ENCODE measurements at places on chromosomes 3 and 15.
A peak's percentile ranks its signal among the peaks of the same experiment; 100 is the strongest.

DNA sequence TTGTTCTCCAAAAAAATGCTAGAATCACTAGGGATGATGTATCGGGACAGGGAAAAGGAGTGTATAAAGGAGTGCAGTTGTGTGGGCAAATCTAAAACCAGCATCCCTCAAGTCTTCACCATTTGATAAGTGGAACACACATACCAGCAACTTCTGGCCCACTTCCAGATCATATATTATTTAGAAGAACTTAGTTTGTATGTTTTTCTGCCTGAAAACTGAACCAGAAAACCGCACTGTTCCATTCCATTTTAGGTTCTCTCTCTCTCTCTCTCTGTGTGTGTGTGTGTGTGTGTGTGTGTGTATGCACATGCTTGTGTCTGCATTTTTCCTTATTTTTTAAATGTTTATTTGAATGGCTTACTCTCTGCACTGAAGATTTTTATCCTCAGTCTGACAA lies 93.5 kb downstream of the SERPINI1 start:
- no peak for DNase-seq

- no peak for DNase-seq
These were observed 894 bp upstream of the CCNL1 start for GRCh38 chr3:157160658-157161424.

DNA sequence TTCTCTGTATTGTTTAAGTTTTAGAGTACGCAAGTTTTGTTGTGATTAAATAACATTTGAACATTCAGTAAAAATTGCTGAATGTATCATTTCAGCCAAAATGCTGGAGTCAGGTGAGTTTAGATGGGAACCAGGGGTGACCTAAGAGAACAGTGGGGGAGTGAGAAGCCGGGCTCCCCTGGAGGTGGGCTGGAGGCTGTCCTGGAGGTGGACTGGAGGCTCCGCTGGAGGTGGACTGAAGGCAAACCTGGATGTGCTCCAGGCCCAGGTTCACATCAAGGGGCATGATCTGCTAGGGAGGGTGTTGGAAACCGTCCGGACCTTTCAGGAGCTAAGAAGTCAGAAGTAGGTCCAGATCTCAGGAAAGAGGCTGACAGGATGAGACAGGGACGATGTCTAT lies 23.7 kb downstream of the DNAJB8 start:
- no peak for DNase-seq

- DNase-seq: no peak
These were observed 167.1 kb upstream of the WNT5A start for GRCh38 chr3:55654123-55654760.

GRCh38 chr3:33658991-33659848 lies 58.8 kb downstream of the CLASP2 start:
- peak; percentile 62 for DNase-seq

- DNase-seq: no peak
These were observed 462.9 kb upstream of the SGO1 start for GRCh38 chr3:20648921-20649381.

GRCh38 chr15:76161153-76162035 lies 101.6 kb downstream of the TMEM266 start:
- DNase-seq: no peak
